Neural crest cell (in vitro differentiated cells): ENCODE measurements at places on chromosomes 4 and X. TPM values are rescaled to one million over a fixed set of nuclear protein-coding genes. Genes with fewer than 3 reads are reported as not detected.

DNA sequence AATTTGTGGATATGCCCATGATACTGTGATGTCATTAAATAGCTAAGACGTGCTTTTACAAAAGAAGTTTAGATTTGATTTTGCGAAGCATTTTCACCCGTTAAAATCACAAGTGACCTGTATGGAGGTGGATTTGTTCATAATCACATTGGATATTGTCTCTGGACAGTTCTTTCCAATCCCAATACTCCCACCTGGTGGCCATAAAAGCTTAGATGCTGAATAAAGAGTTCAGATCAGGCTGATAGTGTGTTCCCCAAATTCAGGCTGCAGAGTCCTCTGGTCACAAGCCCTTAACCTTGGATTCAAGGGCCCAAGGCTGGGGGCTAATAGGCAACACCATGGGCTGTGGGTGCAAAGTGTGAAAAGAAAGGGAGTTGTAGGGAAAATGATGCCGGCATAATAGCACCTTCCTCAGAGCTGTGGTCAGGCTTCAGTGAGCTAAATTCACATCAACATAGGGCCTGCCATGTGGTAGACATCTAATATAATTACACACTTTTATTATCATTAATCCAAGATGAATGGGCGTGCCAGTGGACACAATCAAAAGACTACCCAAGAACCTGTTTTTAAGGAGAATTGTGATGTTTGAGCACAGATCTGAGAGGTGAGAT is 28.1 kb downstream of the SMIM43 start:
- DNase-seq: peak; percentile 33

DNA sequence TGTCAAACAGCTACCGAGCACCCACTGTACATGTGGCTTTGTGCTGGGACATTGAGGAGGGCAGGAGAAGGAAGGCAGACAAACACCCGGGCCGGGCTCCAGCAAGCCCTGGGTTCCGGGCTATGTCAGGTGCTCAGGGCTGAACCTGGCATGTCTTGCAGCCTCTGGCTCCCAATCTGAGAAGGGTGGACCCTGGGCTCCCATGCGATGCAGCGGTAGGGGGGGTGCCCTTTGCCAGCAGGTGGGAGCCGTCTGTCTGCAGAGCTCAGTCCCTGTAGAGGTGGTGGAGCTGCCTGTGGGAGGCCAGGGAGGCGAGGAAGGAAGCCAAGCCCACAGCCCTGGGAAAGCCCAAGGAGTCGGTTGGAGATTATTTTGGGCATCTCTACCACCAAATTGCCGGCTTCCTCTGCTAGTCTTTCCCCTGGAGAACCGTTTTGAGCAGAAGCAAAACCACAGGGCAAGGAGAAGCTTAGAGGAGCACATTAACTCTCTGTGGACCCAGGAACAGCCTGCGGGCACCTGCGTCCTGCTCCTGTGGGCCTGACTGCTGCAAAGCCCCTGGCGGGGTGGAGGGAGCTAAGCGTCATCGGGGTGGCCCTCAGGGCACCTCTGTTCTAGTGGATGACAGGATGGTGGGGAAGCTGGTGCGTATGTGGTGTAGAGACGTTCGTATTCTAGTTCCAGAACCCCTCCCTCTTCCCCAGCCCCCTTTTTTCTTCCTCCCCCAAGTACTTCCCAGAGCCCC is 10.3 kb downstream of the CPZ start:
- DNase-seq: no peak

DNA sequence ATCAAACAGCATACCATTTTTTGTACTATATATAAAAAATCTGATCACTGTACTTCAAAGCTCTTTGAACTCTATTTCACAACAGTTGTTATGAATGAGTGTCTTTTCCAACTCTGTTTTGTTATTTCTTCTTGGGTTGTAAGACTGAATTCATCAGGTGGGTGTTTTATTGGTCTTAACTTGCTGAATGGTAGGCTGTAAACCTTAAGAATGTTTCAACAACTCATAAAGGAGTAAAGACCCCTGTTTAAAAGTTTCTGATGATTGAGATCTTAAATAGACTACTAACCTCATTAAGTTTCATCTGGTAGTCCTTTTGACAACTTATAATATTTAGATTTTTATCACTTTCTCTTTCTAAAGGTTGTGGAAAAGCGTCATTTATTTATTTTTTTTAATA is 18.4 kb upstream of the STAG2 start:
- DNase-seq: no peak

DNA sequence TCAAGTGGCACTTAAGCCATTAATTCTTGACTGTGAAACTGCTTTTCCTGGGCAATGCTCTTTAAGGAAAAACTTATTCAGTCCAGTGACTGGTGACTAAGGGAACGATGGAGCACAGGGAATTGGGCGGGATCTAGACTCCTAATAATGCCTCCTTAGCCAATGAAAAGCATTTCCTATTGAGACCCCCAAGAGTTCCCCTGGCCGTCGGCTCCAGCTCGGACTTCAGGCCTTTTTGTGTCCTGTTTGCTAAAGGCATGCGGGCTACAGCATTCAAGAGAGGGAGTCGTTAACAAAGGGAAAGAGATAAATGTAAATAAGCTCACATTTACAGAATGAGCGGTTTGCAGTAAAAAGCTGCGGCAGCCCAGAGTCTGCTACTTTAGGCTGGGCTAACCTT is at the start of gene LPAR4:
Gene LPAR4 (plus strand): TSS at position 232 of the 400 bp plus-strand sequence. CDS start 7,150 bp downstream, outside the sequence.
- DNase-seq: peak; percentile 18

- DNase-seq: no peak
These were observed 1.9 kb downstream of the SEC24D start for GRCh38 chr4:118834070-118834469.

GRCh38 chrX:17627026-17627425 is 110.3 kb upstream of the SCML1 start:
- no peak for DNase-seq

GRCh38 chr4:16461362-16461761 is 235.1 kb upstream of the TAPT1 start:
- no peak for DNase-seq

DNA sequence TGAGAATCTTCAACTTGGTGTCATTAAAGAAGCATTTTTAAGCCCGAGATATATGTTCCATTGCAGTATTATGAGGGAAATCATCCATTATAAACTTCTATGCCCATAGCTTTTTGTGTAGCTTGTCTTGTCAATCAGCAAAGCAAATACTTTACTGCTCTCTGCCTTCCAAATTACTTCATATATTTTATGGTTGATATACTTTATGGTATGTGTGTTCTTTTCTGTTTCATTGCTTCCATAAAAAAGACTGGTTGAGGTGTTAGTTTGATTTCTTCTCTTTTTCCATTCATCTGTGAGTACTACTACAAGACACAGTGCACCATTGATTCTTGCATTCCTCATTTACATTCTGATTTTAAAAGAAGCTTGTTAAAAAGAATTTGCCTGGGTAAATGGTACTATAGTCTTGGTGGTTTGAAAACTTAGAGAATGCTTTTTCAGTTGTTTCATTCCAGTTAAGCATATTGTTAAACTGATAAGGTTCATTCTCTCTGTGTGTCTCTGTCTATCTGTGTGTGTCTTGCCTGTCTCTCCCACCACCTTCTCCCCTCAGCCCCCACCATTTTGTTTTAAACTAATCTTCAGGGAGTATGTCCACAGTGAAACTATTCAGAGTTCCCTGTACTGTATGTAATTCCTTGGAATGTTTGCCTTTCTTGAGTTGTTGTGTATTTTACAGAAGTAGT is 27.1 kb downstream of the STAG2 start:
- DNase-seq: no peak

GRCh38 chr4:113738251-113738650 is 23.3 kb downstream of the CAMK2D start:
- DNase-seq: no peak

DNA sequence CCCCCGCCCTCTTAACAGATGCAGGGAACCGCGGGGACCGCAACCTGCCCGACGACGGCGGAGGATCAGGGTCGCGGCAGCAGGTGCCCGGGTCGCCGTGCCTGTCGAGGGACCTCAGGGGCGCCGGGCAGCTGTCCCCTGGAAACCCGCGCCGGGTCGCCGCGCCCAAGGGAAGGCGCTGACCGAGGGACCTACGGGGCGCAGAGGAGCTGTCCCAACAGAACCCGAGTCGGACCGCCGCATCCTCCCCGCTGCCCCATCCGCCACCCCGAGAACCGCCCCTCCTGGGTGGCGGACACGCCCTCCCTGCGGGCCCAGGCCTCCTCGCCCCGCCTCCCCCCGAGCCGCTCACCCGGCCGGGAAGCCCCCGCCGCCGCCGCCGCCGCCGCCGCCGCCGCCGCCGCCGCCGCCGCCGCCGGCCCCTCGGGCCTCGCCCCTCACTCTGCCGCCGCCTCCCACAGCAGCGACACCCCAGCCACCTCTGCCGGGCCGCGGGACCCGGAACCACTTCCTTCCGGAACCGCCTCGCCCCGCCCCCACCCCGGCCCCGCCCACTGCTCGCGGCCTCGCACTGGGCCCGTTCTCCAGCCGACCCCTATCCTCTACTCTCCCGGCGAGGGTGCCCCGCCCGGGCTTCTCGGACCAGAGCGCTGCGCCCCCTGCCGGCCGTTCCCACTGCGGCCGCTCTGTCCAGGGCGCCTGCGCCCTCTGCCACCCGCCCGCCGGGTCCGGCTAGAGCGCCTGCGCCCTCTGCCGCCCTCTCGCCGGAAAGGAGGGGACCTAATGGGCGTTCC is at the start of gene BCLAF3:
Gene BCLAF3 (minus strand): TSS at position 506 of the 794 bp plus-strand sequence. CDS start 20,797 bp downstream, outside the sequence.
- DNase-seq: peak; percentile 81

DNA sequence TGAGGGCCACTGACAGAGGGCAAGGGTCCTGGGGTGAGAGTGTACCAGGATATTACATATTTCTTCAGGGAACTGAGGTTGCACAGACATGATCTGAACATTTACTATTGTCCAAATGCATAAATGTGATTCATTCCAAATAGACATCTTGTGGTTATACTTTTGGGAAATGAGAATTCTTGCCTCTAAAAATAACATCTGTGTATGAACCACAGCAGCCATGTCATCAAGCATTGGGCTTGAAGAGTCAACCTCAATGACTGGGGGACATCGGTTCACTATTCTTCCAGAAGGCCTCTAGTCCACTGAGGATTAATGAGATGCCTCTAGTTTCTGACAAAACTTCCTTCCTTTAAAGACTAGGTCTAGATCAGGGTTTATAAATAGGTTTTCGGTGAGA is 193.1 kb upstream of the GPC4 start:
- no peak for DNase-seq

DNA sequence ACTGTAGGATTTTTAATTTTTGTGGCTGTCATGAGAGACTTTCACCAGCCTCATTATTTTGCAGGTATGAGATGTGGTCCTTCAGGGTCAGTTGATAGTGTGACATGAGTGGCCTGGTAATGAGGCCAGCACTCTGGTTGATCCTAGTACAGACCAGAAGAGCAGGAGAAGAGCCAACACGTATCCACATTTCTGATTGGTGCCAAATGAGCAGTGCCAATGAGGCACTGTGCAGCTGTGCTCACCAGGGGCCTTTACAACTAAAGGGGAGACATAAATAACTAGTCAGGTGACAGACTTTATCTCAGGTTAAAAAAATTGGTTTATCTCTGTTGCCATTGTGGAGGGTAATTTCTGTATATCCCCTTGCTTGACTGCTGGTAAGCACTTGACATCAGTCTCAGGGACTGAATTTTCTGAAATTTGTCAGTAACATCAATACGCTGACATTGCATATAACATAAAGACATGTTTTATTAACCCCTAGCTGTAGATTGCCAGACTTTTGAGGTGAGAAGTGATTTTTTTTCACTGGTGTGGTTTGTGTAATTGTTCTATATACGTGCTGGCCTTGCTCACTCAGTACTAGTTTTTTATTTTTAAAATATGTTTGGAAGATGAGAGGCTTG is 101.2 kb downstream of the AFF1 start:
- no peak for DNase-seq

GRCh38 chrX:80799584-80799983 is 10.1 kb downstream of the BRWD3 start:
- no peak for DNase-seq

GRCh38 chr4:11535333-11535732 is 106.6 kb upstream of the HS3ST1 start:
- no peak for DNase-seq

DNA sequence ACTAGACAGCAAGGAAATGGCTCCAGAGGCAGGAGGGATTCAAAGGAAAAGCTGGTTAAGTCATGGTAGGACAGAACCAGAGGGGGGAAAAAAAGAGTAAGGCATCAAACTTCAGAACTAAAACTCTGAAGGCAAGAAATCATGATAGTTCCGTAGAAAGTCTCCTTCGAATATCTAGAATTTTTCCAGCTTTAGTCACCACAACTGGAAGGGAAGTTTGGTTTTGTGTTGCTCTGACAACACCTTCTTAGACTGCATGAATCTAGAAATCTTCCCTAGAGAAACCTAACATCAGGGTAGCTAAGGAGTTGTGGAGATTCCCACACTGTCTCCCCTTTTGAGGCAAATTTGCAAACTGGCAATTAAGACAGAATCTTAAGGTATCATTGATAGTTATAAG is 33.7 kb downstream of the AMMECR1 start:
- no peak for DNase-seq

GRCh38 chr4:110610940-110611831 is 11.7 kb downstream of the PITX2 start:
- no peak for DNase-seq

BTK gene
- 0.64 TPM in 1 of 2 replicates, not detected in the other for total RNA-seq

AADAT gene
- 30.7 and 32.5 TPM in 2 replicates for total RNA-seq

MND1 gene
- total RNA-seq: 33.6 and 36.1 TPM in 2 replicates

TIGD4 gene
- total RNA-seq: 3.8 and 3.9 TPM in 2 replicates

GCNA gene
- 2.0 and 2.3 TPM in 2 replicates for total RNA-seq

TMEM184C gene
- 36.4 and 36.6 TPM in 2 replicates for total RNA-seq

NDUFB11 gene
- total RNA-seq: 113 and 115 TPM in 2 replicates

MAGIX gene
- 1.4 and 1.6 TPM in 2 replicates for total RNA-seq

DKK2 gene
- total RNA-seq: not detected in 2 replicates

VCX3B gene
- total RNA-seq: not detected in 2 replicates

RTL3 gene
- total RNA-seq: not detected in 2 replicates

SPANXC gene
- total RNA-seq: not detected in 2 replicates
